Type B pancreatic cell (in vitro differentiated cells): ENCODE measurements at places on chromosomes 11 and 22.

DNA sequence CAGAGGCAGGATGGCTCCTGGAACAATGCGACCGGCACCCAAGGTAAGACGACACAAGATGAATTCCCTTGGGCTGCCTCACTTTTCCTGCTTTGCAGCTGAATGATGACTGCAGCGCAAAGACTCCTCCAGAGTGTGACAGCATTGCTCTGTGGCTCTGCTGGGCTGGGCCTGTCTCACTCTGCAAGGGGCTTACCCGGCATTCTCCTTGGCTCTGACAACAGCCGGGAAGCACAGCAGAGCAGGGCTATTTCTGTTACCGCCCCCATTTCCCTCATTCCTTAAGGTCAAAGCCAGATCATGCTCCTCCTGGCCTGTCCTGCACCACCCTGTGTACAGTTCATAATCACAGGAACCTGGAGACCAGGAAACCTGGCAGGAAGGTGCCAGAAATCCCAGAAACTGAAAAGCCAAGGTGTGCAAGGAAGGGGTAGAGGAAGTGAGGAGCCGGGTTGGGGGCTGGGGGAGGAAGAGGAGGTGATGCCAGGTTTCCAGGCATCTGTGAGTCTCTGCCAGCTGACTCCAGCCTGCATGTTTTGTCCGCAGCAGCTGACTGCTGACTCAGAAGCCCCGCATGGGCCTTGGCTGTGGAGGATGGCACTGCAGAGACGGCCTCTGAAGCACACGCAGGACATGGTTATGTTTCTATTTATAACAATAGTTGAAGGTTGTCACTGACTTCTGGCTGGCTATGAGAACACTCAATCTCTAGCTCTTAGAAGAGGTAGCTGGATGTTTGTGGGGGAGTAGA lies 113.6 kb downstream of the MICAL3 start:
- DNase-seq = no peak

DNA sequence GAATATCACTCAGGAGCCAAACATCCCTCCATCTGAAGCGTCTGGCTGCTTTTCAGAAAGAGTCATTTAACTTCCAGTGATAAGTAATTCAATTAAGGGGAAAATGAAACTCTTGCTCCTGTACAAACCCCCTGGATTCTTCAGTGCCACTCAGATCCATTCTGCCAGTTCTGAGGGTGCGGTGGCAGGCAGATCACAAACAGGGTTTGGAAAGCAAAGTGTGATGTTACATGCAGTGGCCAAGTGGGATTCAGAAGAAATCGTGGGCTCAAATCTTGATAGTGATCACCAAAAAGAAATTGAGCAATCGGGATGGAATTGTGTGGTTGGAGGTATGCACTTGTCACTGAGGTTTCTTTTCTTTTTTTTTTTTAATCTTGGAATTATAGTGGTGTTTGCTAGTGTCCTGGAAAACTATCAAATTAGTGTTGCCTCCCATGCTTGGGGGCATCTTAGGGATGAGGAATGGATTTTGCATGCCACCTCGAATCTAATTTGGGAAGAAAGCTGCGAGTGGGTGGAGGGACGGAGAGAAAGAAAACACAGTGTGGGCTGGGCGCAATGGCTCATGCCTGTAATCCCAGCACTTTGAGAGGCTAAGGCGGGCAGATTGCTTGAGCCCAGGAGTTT lies 22.5 kb upstream of the RTL6 start:
- no peak for DNase-seq

DNA sequence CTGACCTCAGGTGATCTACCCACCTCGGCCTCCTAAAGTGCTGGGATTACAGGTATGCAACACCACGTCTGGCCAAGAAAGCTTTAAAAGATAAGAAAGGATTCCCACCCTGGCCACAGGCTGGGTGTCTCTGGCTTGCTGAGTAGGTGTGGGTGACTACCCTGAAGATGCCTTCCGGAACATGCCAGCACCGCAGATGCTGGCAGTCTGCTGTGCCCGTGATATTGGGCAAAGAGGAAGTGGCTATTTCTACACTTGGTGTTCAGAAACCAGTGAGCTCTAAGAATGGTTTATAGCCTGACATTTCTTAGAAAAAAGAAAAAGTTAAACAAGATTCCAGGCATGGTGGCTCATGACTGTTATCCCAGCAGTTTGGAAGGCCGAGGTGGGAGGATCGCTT lies 6.1 kb downstream of the MRPL11 start:
- DNase-seq = no peak

- no peak for DNase-seq
Measured at GRCh38 chr11:68525930-68526329, 65.4 kb downstream of the PPP6R3 start.

DNA sequence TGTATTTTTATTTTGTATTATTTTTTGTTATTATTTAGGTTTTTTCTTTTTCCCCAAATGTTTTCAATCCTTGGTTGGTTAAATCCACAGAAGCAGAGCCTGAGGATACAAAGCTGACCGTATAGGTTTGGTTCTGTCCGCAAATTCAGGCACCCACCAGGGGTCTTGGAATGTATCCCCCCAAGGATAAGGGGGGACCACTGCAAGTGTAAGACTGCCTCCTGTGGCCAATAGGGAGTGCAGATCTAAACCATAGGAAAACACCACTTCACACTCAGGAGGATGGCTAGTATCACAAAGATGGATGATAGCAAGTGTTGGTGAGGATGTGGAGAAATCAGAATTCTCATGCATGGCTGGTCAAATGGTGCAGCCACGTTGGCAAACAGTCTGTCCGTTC lies 20.0 kb downstream of the CPT1A start:
- no peak for DNase-seq

- no peak for DNase-seq
Measured at GRCh38 chr11:122068837-122069236, 47.2 kb downstream of the BLID start.

GRCh38 chr11:15663777-15664218 lies 549.1 kb downstream of the INSC start:
- DNase-seq = no peak

- no peak for DNase-seq
Measured at GRCh38 chr11:26665036-26665435, 56.8 kb downstream of the SLC5A12 start.
